ENCODE measurements at places on chromosomes 11 and 22. TPM values are rescaled to one million over a fixed set of nuclear protein-coding genes. Genes with fewer than 3 reads are reported as not detected.

CDC42BPG gene
- 0.39 TPM for total RNA-seq

HPX gene
- 0.45 TPM for total RNA-seq

PHF5A gene
- 24.3 TPM for total RNA-seq

RASL10A gene
- total RNA-seq: 1.1 TPM

APOL5 gene
- total RNA-seq: not detected

PIK3IP1 gene
- 7.8 TPM for total RNA-seq

SCGB1A1 gene
- not detected for total RNA-seq

MAPK8IP2 gene
- total RNA-seq: 0.39 TPM

ANO9 gene
- total RNA-seq: 0.22 TPM

SELENOM gene
- total RNA-seq: 205 TPM

VWCE gene
- 0.97 TPM for total RNA-seq

NOX4 gene
- total RNA-seq: 9.3 TPM

SRRD gene
- total RNA-seq: 20.4 TPM

BRSK2 gene
- 2.1 TPM for total RNA-seq

GRCh38 chr22:32528984-32529982, 54.7 kb downstream of the FBXO7 start:
- DNase-seq: peak; percentile 93

- peak; percentile 83 for DNase-seq
These were observed 169.9 kb downstream of the CTTN start for GRCh38 chr11:70568035-70568813.

DNA sequence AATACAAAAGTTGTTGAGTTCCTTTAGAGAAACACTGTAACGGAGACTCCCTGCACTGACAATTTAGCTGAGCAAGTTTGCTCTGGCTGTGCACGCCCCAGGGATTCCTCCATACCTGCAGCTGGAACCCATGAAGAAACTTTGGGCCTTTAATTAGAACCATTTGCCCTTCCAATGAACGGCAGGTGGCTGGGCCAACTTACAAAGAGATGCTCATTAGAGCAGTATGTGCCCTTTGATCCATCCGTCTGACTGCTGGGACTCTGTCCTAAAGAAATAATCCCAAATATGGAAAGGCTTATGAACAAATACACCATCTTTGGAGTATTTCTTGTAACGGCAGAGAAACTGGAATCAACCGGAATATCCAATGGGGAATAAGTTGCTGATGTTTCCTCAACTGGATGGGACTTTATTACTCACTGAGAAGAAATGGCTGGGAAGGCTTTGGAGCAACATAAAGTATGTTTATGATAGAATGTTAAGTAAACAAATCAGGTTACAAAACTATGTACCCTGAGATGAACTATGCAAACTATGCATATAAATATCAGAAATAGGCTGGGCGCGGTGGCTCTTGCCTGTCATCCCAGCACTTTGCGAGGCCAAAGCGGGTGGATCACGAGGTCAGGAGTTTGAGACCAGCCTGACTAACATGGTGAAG, 24.4 kb upstream of the FBLN1 start:
- no peak for DNase-seq

DNA sequence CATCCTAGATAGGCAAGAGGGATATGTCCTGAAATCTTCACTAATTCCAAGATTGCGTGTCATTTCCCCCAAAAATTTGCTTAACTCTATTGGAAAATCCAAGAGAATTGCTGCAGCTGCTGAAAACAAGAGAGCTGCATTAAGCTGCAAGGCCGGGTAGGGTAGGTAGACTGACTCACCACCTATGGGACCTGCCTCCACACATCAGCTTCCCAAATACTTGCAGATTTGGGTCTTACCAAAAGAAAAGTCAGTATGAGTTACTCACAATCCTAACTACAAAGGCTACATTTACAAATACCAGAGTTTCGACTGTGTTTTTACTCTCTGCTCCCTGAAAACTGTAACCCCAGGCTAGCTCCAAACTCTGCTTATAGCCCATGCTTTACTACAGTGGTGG, 142.5 kb upstream of the TEAD1 start:
- no peak for DNase-seq

- DNase-seq: no peak
These were observed 80.9 kb upstream of the OR9Q1 start for GRCh38 chr11:57942808-57943207.

- DNase-seq: no peak
These were observed at the start of gene LDHAL6A for GRCh38 chr11:18455686-18456372. LDHAL6A (plus strand) TSS chr11:18455856; CDS start chr11:18456681, 825 bp downstream.

- no peak for DNase-seq
These were observed 5.8 kb upstream of the ZNF74 start for GRCh38 chr22:20388200-20388599.

GRCh38 chr11:80650966-80651365, 1210.1 kb upstream of the TENM4 start:
- DNase-seq: no peak

DNA sequence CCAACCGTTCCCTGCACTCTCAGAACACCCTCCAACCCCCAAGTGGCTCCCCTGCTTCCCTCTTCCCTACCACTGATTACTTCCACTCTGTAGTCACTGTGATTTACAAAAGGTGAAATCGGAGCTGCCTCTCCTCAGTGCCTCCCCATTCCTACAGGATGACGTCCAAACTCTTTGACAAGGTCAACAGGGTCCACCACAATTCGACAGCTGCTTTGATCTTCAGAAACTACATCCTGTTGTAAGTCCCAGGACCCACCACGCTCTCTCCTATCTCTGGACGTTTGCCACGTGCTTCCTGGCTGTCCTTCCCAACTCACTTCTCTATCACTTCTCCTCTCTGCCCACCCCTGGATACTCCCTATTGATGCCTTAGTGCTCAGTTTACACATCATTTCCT, 85.0 kb upstream of the EIF3D start:
- no peak for DNase-seq

DNA sequence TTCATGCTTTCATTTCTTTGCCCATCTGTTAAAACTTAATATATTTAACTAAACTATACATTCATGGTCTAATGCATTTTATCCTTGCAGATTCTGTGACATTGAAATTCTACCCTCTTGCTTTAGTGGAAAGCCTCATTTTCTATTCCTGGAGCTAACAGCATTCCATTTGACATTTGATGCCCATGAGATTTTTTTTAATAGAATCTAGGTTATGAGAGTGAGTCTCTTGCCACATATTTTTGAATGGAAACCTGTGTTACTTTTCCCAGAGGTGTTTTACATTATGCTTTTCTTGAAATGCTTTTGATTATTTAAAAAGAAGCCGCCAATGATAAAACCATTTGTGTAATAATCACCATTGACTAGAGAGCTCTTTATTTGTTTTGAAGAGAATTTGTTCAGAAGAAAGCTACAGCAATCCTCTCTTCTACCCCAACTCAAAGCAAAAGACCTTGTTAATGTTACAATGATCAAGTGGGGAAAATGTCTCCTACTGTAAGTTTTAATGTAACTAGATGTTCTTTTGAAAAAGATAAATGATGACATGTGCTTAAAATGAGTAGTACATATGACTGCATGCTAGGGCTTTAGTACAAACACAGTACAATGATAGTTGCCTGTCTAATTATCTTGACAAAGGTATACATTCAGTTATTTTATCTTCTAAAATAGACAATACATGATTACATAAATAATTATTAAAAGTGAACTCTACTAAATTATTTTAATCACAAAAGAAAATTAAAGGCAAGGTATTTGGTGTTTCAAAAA, 67.3 kb downstream of the GAS2 start:
- DNase-seq: no peak

GRCh38 chr11:8987446-8987845, 16.4 kb downstream of the NRIP3 start:
- no peak for DNase-seq

DNA sequence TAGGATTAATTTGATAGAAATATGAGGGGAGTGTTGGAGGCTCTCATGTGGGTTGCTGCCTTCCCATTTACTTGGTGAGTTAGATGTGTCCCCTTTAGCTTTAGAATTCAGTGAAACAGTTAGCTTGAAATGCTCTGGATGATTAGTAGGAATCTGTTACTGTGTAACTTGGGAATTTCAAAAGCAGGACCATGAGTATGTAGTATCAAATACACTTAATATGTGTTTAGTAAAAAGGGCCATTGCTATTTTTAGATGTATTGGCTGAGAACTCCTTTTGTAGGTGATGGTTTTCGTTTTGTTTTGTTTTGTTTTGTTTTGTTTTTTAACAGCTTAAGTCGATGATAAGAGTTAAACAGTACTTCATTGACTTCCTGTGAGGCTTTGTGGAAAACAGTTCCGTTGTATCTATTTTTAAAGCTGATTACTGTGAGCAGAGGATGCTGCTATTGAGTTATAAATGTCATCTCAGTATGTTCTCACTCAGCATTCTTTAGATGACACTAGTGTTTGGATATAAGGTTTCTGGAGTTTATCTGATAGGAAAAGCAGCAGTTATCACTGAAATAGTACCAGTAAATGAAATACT, 53.5 kb downstream of the MCAM start:
- DNase-seq: no peak

GRCh38 chr11:11782532-11783110, 59.2 kb upstream of the USP47 start:
- DNase-seq: no peak

- DNase-seq: no peak
These were observed 285.1 kb upstream of the CCDC90B start for GRCh38 chr11:83571302-83571701.

- DNase-seq: no peak
These were observed 352.5 kb upstream of the CCDC179 start for GRCh38 chr11:23212807-23213206.

GRCh38 chr22:22833488-22833887, 54.1 kb upstream of the IGLL5 start:
- DNase-seq: no peak

DNA sequence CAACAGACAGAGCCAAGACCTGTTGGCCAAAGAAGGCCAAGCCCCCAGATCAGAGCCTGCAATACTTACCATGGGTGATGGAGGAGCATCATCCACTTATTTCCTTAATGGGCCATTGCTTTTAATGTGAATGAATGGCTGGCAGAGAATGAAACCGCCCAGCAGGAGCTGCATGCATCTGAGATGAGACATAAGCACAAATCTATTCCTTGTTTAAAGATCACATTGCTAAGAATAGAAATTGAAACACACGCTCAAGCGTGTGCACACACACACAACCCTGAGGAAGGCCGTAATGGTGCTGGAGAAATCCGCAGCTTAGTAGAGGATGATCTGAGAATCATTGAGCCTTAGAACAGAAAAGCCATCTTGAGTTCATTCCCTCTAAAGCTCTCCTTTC, 5.3 kb upstream of the RRAS2 start:
- no peak for DNase-seq

GRCh38 chr22:20055654-20056053, 24.4 kb upstream of the DGCR8 start:
- DNase-seq: no peak

DNA sequence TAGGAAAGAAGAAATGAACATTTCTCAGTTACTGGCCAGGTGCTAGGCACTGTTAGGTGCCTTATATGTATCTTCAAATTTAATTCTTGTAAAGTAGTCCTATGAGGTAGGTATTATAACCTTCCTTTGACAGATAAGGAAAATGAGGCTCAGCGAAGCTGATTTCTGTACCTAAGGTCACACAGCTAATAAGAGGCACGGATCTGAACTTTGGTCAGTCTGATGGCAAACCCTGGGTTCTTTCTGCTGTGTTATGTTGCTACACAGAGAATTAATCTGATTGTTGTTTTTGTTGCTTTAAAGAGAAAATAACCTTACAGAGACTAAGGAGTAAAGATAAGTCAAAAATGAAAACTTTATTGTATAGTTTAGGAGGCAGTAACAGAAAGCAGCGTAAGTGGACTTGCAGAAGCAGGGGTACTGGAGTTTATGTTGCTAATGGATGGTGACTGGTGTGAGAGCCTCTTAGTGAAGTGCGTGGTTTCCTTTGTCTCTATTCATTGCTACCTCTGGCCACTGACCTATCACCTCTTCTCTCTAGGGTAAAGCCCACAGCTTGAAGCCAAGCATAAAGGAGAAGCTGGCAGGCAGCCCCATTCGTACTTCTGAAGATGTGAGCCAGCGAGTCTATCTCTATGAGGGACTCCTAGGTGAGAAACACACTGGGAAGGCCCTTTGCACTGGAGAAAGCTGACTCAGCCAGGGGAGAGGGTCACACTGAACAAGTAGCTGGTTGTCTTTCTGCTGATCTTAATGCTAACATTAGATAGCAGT, 38.3 kb downstream of the MADD start:
- peak; percentile 16 for DNase-seq

DNA sequence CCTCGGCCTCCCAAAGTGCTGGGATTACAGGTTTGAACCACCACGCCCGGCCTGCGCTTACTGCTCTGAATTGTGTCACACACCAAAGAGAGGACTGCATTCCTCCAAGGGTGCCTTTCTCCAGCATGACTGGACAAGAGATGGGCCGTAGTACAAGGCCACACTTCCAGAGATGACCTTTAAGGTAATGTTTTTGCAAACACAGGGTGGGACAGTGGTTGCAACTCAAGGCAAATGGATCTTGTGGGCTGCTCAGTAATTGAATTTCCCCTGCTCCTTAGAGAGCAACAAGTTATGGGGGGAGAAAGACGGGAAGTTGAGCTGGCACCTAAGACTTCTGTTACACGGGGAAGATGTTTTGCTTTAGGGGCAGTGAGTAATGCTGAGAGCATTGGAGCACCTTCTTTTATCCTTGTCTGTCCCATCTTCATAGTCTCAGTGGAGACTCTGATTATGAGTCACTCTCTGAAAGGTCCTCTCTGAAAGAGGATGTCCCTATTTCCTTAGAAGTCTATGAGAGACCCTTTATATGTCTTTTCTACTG, 66.3 kb downstream of the C11orf91 start:
- DNase-seq: no peak

DNA sequence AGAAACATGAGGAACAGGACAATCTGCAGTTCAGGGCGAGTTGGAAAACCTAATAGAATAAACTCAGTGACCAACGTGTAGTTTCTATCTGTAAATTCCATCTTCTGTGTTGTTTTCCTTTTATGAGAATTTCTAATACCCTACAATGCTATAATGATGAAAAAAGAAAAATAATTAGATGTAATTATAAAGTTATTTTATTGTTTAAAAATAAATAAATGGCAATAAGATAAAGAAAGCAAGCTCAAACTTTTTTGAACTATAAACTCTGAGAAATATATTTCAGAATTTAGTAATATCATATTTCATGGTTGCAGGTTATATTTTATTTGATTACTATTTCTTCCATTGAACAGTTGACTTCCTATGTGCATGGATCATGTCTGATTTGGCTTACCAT, at the start of gene OR5I1:
OR5I1 (minus strand) TSS at position 101 of the 400 bp plus-strand sequence; CDS start at position 101, 0 bp downstream.
- DNase-seq: no peak

DNA sequence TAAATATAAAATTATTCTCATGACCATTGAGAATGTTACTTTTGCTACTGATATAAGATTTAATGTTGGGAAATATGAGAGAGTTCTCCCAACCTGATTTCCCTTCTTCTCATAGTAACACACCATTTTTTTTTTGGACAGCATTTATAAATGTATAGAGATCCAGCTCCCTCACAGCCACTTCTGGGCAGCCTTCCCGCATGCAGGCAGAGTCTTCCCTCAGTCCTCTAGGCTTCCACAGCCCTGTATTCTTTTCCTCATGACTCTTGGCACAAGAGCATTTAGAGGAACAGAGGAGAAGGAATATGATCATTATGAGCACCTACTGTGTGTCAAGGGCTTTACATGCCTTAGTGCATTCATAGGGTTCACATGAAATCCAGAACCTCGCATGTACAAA, 9.0 kb downstream of the DTX4 start:
- DNase-seq: no peak

GRCh38 chr22:44151676-44152075, 29.0 kb upstream of the PARVG start:
- peak; percentile 36 for DNase-seq

GRCh38 chr11:62682518-62682917, 3.6 kb upstream of the UBXN1 start:
- DNase-seq: no peak
